ENCODE measurements at places on chromosomes 3 and 15.
A peak's percentile ranks its signal among the peaks of the same experiment; 100 is the strongest.

GRCh38 chr3:37715358-37715757 is 146.3 kb upstream of the CTDSPL start:
- DNase-seq, result peak; percentile 13

DNA sequence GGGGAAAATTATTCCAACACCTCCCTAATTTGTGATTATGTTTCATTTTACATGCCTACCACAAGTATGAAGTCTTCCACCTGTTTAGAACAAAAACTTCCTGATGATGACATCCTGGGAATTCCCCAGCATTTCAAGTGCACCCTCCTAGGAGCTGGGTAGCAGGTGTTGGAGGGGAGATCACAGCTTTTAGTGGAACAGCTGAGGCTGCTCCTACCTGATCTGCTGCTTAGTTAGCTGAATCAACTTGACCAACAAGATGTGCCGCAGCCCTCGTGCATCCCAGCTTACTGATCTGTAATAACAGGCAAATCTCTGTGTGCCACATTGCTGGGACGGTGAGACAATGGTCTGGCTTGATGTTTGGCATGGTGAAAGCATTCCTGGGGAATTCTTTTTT is 29.7 kb downstream of the TRAK1 start:
- no peak for DNase-seq

- DNase-seq, result no peak
Observed at GRCh38 chr3:41418961-41419691, 219.8 kb downstream of the CTNNB1 start.

DNA sequence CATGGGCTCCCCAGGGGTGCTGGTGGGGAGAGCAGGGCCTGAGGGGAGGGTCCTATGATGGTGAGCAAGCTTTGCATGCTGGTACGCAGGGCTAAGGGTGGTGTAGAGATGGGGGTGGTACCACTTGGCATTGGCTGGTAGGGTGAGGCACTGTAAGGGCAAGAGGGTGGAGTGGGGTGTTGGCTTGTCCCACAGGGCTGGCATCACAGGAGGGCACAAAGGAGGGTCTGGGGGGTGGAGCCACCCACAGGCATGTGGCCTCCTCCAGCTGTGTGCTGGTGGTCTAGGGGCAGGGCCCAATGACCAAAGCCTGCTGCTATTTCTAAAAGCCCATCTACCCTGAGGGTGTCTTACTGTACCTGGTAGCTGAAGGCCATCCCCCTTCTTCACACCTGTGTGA is 65.2 kb upstream of the SEC13 start:
- DNase-seq, result no peak
